ENCODE measurements at places on chromosomes 4 and X.

- DNase-seq, result no peak
Measured at GRCh38 chrX:78979789-78980464, 34.7 kb downstream of the P2RY10 start.

- DNase-seq, result no peak
Measured at GRCh38 chr4:77652237-77652897, 46.7 kb downstream of the CXCL13 start.

DNA sequence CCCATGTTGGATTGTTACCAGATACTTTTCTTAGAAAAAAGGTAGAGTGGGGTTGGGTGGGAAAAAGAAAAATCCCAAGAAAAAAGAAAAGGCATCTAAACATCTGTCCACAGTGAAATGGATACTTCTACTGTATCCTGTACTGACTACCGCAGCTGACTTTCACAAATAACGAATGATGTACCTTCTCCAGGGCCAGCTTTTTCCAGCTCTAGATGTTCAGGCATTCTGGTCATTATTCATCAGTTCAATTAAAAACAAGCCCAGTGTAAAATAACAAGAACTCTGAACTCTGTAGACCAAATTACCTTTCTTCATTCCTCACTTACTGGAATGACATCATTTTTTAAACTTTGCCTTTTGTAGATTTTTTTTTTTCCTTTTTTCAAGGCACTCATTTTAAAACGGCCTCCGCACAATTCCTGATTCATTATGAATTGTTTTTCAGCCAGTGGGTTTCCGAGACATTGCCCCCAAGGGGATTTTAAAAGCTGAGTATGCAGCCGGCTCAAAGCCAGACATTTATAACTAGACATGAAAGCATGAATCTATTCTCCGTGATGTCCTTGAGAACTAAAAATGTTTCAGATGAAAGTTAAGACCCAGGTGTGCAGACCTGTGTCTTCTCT is 113.5 kb downstream of the PRKX start:
- DNase-seq, result no peak

GRCh38 chr4:81565142-81565870 is 93.6 kb upstream of the RASGEF1B start:
- DNase-seq, result no peak

DNA sequence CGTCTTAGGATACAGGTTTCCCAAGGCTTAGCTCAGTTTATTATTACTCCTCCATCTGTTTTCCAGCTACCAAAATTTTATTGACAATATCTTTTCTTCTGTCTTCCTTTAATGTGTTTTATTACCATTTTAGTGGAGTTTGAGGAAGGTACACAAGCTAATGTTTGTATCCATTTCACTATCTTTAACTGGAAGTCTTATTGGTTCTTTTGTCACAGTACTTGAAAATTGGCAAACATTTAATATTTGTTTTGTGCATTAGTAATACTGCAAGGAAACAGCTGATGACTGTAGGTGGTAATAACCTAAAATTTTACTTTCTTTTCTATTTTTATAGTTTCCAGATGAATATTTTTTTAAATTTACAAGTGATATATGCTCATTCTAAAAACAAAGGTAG is 9.3 kb upstream of the ARL9 start:
- DNase-seq, result no peak

GRCh38 chr4:145346081-145346480 is 135.6 kb upstream of the SMAD1 start:
- no peak for DNase-seq

DNA sequence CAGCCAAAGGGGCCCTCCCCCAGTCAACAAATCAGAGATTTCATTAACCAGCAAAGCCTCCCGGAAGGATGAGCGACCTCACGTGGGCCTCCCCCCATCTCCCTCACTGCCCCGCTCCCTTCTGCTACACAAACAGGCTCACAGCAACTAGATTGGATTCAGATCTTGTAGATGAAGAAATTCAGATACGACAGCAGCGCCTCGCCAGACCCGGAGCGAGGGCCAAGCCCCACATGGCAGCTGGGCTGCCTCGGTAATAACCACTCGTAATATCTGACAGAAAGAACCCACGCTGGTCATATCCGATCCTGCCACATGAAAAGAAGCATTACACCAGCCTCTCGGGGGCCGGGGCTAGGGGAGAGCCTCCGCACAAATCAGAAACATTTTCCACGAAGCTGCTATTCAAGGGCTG is 581.3 kb downstream of the BCOR start:
- no peak for DNase-seq

DNA sequence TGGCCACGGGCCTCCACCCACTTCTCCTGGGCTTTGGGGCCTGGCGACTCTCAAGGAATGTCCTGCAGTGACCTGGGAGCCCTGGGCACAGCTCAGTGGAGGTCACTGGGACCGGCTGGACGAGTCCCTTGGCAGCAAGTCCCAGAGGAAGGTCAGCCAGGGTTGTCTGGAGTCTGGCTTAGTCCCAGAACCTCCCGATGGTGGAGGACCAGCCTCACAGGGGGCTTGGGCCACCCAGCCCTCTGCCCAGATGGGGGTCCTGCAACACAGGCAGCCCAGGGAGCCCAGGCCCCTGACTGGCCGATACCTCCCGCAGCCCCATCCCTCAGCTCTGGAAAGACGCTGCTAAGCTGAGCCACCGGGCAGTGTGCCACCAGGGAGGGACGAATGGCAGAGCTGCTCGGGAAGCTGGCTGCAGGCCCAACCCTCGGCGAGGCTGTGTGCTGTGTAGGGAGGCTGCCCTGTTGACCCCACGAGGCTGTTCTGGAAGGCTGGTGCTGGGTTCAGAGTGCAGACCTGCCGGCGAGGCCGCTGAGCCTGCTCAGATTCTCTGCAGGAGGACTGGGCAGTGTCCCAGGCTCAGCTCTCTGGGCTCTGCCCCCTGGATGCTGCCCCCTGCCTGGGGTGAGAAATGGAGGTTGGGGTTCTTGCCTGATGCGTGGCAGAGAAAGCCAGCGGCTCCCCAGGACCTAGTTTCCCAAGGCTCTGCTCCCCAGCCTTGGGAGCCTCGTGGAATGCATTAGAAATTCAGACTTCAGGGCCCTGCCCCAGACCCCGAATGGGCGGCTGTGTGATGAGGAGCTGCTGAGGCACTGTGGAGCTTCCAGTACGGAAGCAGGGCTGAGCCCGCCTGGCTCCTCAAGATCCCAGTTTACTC is 61.7 kb downstream of the ADRA2C start:
- DNase-seq, result no peak

DNA sequence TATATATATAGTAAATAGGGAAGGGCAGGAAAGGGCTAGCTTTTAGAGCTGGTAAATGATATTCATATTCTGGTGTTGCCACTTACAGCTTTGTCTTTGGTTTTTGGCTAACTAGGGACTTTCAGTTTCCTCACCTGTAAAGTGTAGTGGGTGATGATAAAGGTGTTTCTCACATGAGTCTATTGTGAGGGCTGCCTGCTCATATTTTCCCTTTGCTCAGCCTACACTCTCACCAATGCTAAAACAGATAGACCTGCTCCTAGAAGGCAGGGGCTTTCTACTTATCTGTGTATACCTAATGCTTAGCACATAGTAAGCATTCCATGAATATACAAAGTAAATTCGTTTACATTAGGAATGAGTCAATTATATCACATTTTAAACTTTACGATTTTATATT is 137.2 kb upstream of the HS3ST1 start:
- no peak for DNase-seq

DNA sequence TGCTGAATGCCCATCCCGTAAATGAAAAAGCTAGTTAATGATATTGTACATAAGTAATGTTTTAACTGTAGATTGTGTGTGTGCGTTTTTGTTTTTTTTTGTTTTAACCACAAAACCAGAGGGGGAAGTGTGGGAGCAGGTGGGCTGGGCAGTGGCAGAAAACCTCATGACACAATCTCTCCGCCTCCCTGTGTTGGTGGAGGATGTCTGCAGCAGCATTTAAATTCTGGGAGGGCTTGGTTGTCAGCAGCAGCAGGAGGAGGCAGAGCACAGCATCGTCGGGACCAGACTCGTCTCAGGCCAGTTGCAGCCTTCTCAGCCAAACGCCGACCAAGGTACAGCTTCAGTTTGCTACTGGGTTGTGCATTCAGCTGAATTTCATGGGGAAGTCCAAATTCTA is at the start of gene SPP1:
SPP1 (plus strand) TSS at position 249 of the 400 bp plus-strand sequence. CDS start 1,182 bp downstream, outside the sequence.
- peak; percentile 92 for DNase-seq

DNA sequence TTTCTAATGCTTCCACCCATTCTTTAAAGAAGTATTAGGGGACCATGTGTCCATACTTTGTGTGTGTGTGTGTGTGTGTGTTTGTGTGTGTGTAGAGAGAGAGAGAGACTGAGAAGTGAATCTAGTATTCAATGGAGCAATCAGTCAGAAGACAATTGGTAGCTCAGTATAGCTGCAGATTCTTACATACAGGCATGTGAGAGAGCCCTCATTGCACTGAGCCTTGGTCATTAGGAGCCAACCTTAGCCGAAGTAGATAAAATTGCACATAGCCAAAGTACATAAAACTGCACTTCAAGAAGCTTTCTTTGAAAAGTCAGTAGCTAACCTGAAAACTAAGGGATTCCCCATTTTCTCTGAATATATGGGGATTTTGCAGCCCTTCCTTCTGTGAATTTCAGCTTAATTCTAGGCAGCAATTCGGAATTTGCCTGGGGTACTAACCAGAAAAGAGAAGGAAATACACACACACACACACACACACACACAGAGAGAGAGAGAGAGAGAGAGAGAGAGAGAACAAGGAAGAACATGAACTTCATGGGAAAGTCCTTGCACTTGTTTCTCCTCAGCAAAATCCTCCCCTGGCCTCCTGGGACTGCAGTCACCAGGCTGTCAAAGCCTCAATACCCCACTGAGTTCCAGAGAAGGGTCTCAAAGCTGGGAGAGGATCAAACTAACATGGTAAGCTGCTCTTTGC is 1.7 kb upstream of the PRDM8 start:
- no peak for DNase-seq

- DNase-seq, result no peak
Measured at GRCh38 chr4:56737666-56738065, 56.6 kb upstream of the HOPX start.

- DNase-seq, result no peak
Measured at GRCh38 chr4:132071815-132072214, 1077.3 kb upstream of the PCDH10 start.

- DNase-seq, result no peak
Measured at GRCh38 chr4:8600686-8601085, 8.1 kb downstream of the CPZ start.

GRCh38 chrX:110268886-110269285 is 49.0 kb downstream of the AMMECR1 start:
- no peak for DNase-seq

DNA sequence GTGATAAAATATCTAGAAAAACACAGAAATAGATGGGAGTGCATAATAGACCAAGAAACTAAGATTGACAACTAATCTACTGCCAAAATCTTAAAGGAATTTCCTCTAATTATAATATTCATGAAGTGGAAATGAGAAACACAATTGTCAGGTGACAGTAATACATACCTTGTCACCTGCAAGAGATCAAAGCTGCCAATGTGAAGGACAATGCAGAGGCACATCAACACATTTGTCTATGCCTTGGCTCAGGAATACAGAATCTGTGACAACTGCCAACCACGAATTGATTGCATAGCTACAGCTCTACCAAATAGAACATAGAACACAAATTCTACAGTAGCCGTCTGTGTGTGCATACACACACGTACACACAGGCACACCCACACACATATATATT is 295.7 kb downstream of the PPARGC1A start:
- no peak for DNase-seq

- no peak for DNase-seq
Measured at GRCh38 chr4:84239278-84239845, 259.7 kb downstream of the NKX6-1 start.

DNA sequence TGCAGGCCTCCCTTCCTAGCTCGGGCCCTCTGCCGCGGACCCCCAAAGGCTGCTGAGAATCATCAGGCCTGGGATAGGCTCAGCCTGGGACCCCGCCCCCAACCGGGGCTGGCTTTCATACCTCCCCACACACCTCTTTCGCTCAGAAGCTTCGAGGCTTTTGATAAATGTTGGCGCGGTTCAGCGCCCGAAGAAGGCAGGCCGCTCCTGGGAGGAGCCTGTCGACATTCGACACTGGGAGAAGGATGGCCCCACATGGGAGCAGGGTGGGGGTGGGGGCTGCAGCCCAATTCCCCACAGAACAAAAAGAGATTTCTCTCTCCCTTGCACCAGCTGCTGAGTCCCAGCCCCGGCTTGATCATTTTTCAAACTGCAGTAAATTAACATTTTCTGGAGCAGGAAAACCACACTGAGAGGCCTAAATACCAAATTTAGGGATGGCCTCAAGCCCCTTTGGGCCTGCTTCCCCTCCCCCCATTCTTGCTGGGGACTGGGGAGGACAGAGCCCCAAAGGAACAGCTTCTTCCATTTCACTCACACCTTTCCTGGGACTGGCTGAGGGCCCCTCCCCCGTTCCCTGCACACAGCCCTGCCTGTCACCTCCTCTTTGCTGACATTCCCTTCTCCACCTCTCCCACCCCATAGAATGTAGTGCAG is 112.9 kb upstream of the PJA1 start:
- DNase-seq, result no peak

DNA sequence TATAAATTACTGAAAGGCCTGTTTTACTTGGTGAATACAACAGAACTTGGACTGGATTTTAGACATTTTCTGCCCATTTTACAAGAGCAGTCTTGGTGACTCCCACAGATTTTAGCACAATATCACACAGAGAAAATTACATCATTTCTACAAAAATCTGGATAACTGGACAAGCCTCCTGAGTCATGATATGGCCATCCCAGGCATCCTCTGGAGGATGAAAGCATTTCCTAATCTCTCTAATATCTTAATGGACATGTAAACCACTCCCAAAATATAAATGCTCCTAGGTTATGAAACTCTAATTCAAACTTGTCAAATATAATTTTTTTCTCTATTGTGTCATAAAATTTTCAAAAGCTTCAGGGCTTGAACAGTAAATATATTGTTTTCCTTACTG is 1170.8 kb upstream of the PCDH7 start:
- no peak for DNase-seq

DNA sequence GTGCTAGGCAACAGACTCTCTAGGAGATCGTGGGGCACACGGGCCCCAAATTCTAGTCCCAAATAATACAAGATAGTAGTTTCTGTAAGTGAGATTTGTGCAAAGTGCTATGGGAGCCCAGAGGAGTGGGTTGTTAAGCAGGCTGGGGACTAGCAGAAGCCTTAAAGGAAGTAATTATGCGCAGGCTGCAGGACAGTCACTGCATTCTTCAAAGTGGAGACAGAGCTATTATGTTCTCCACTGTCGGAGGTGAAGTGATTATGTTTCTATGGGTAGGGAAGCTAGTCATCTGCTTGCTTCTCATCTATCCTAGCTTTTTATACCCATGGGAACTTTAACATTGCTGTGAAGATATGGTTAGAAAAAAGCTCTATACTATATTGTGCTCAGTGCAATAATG is 154.2 kb downstream of the CPE start:
- DNase-seq, result no peak

- peak; percentile 29 for DNase-seq
Measured at GRCh38 chr4:53914313-53915016, 149.9 kb downstream of the CHIC2 start.

- DNase-seq, result peak; percentile 45
Measured at GRCh38 chrX:16185725-16186136, 18.4 kb downstream of the MAGEB17 start.

DNA sequence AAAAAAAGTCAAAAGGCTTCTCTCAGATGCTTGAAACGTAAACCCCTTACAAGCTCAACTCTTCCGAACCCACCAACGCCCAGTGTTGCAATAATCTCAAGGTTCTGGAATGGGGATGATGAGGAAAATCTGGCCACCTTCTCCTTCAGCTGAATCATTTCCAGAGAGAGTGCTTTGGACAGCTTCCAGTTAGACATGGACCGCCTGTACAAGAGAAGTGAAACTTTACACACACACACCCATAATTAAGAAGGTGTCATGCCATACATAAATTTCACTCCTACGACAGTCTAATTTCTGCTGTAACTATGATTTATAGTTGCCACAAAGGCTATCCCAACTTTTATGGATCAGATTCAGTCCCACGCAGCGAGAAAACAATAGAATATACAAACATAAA is 72.3 kb downstream of the PRKG2 start:
- DNase-seq, result no peak

Measured in epithelial cell of proximal tubule (primary cell).